NCI-H1694 (cell line): ENCODE measurements at places on chromosomes 11 and 22.

GRCh38 chr11:117579161-117579560 lies 217.9 kb downstream of the DSCAML1 start:
- DNase-seq = no peak

GRCh38 chr11:9201372-9202162 lies 63.6 kb downstream of the DENND5A start:
- DNase-seq = no peak

GRCh38 chr22:39593931-39594285 lies 23.4 kb downstream of the CACNA1I start:
- DNase-seq = no peak

DNA sequence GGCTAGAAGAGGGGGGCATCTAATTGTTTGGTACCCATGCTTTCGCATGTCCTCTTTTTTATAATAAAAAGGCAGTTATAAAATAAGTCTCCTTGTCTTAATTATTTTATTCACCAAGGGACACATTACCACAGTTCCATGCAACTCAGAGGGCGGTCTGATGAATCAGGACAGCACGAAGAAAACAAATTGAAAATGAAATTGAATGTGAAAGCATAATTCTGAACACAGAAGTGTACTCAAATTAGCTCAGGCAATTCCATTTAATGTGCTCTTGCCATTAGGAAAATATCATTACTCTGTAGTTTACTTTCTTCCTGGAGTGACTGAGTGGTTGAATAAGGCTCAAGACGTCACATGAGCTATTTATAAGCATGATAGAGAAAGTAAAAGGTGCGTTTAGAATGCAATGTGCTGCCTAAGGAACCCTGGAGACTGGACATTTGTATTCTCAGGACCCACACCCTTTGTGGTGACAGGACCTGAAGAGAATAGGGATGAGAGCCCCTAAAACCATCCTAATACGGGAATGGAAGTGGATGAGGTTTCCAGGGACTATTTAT lies 59.6 kb downstream of the MTNR1B start:
- DNase-seq = no peak

DNA sequence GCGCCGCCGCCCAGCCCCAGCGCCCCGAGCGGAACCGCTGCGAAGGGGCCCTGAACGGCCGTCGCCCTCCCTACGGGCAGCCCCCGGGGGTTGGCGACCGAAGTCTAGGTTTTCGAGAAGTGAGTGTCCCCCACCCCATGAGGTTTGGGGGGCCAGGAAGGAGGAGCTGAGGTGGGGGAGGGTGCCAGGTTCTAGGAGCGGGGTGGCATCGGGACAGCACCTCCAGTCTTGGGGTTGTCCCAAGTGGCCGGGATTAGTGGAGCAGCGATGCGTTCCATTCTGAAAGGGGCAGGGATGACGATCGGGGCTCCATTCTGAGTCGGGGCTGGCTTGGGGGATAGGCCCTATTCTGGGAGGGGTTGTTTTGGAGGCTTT lies 408 bp downstream of the PPP2R5B start:
- no peak for DNase-seq
